ENCODE measurements at places on chromosomes 3 and 15.

DNA sequence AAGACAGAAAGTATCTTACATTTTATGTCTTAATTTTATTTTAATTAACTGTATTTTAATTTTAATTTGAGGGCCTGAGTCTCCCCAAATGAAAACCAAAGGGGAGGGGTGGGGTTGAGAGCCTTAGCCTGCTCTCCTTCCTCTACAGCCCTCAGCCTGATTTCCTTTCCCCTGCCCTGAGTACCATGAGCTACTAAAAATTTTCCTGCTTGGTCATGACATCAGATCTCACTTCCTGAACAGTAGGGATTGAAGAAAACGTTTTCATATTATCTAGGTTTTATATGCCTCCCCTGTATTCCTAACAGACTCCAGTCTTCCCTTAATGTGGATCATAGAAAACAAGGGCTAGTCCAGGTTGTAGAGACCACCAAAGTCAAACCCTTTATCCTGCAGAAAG lies 133.9 kb downstream of the MYLK start:
- DNase-seq: no peak

- no peak for DNase-seq
These were observed 45.8 kb downstream of the SPSB4 start for GRCh38 chr3:141096981-141097380.

DNA sequence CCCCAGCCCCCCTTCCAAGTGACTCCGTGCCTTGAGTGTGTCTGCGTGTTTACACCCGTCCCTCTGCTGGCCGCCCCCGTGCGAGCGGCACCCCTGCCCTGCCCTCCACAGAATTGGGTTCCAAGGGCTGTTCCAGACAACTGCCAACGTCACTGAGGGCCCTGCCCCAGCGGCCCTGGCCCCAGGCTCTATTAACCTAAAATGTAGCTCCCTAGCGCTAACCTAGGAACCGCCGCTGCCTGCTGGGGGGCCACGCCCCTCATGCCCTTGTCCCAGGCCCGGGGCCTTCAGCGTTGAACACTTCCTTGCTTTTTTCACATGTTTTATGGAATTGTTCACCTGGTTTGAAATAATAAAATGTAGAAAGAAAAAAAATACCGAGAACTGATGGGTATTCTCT lies 10.0 kb upstream of the SEMA3B start:
- no peak for DNase-seq

- no peak for DNase-seq
These were observed 92.8 kb upstream of the BCL6 start for GRCh38 chr3:187838016-187838540.

- no peak for DNase-seq
These were observed 49.8 kb downstream of the PLD1 start for GRCh38 chr3:171760477-171760876.

- peak; percentile 46 for DNase-seq
These were observed 62.9 kb downstream of the ATG7 start for GRCh38 chr3:11335056-11335608.

GRCh38 chr3:123919353-123919752 lies 35.2 kb upstream of the MYLK start:
- no peak for DNase-seq

DNA sequence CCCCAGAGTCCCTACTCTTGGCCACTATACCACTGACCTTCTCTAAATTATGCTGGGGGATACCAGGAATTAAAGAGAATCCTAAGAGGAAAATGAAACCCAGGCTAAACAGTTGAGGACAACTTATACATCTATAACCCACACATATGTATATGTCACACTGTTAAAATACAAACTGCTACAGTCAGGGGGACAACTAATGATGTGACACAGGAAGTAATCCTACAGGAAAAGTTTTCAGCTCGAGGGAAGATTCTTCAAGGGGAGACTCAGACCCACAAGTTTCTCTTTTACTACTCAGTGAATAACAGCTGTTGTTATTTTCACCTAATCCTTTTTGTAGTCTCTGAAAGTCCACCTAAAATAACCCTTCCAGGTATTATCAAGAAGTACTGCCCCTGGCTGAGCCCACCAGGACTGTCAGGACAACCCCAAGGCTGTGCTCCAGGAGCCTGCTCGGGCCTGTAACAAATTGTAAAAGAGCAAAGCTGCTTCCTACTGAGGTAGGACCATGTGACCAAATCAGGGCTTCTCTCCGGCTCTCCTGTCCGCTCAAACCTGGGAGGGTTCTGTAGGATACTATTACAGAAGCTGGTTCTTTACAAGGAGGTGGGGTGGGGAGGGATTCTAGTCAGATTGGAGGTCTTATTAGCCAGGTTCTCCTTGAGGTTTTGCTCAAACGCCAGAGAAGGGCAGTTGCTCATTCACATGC lies 91.6 kb downstream of the SRGAP3 start:
- no peak for DNase-seq

DNA sequence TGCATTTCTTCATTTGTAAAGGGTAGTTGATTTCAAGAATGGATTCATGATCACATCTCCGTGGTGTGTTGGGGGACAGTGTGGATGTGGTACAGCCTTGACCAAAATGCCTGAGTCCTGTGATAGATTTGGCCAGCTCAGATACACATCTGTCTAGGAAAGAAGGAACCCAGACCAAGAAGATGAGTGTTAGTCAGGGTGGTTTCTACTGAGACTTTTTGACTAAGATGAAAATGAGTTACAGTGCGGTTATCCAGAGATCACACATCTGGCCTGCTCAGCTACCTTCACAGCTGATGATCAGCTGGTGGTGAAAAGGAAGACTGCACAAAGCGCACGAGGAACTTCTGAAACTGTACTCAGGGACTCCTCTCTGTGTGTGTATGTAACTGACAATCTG lies 68.0 kb downstream of the FNDC3B start:
- DNase-seq: no peak

DNA sequence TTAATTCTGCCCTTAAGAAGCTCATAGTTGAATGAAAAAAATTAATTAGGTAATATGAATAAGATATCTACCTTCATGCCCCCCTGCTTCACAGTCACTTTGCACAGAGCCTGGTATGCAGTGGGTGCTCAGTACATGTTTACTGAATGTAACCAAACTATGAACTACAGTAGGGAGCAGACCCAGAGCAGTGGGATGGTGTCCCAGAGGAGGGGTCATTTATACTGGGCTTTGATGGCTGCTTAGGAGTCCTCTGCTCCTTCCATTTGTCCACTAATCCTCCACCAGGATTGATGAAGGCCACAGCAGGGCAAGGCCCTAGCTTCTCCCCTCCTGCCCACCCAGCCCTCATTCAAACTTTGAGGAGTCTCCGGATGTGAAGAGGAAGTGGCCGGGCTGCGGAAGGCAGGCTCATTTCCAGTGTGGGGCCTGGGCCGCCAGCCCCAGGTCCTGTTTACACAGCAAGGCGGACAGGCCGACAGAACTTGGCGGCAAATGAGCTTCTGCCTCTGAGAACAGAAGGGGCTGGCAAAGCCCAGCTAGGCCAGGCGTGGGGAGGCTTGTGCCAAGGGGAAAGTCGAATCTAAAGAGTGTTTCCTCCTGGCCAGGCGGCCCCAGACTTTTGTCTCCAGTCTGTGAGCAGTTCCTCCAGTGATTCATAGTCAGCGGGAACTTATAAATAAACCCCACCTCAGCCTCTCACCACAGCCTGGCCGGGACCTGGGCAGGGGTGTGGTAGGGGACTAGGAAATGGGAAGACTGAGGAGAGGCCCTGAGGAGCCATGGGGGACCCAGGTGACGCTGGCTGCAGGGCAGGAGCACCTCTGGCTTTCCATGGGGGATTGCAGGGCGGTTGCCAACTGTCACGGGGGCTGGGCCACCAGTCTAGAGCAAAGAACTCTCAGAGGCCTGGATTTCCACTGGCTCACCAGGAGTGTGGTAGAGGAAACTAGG lies 51.6 kb upstream of the LCTL start:
- peak; percentile 67 for DNase-seq

DNA sequence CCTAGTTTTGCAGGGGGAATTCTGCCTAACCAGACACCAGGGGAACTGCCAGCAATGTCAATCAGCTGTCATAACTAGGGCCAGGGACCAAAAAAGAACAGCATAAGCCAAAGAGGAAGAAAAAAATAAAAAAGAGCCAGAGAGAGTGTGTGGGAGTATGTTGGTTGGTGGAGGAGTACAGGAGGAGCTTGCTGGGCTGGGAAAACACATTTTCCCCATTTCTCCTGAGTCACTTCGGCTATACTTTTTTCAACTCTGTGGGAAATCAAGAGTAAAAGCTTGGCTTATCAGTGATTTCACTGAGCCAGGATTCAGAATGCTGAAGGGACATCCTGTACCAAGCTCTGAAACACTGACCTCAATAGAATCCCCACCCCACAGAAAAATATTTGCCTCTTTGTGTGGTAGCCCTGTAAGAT lies 144.7 kb upstream of the DPH6 start:
- DNase-seq: no peak

GRCh38 chr15:42009474-42009873 lies 11.4 kb downstream of the PLA2G4E start:
- DNase-seq: no peak

DNA sequence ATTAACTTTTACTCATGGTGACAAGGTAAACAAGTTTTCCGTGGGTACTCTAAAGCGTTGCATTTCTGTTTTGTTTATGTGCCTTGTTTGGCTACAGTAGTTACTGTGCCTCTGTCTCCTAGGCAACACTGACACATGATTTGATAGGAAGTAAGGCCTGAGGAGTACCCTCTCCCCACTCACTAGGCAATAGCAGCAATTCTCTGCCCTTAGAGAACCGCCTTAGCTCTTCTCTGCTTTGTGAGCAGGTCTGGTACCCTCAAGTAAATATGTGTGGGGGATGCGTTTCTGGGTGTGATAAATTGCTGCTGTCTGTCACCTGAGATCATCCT lies at the start of gene IL5RA:
Gene IL5RA, minus strand, starts transcription at position 76 of the 332 bp plus-strand sequence. CDS start 5,390 bp downstream, outside the sequence.
- DNase-seq: no peak

DNA sequence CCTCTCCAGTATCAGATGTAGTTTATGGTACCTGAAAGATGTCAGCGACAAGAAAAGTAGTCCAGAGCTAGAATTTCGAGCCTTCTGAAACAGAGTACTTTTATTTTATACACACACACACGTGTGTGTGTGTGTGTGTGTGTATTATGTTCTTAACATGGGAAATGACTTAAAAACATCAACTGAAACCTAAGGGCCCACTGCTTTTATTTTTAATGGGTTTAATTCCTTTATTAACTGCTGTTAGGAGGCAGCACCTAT lies 1.9 kb downstream of the TCF12 start:
- DNase-seq: no peak

DNA sequence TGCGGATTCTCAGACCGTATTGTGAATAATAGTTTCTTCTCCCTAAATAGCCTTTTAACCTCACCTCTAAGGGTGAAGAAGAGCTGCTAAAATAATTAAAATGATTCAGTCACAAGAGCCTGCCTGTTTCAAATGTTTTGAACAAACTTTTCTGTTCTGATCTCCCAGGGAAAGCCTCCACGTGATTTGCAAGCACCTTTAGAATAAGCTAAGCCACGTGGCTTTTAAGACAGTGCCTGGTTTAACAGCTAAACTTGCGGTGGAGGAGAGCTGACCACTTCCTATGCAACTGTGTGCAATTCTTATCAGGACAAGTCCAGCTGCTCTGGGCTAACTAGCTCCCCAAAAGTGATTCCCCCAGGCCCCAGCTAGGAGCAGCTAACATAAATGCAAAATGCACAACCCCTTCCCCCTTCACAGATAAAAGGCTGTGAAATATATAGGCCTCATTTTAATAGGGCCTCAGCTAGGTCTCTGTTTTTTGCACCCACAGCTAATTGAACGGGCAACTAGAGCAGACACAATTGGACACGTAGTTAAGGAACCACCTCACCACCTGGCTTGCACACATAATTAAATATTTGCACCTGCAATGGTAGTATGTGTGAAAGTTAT lies 401.2 kb upstream of the NR2F2 start:
- DNase-seq: peak; percentile 43

DNA sequence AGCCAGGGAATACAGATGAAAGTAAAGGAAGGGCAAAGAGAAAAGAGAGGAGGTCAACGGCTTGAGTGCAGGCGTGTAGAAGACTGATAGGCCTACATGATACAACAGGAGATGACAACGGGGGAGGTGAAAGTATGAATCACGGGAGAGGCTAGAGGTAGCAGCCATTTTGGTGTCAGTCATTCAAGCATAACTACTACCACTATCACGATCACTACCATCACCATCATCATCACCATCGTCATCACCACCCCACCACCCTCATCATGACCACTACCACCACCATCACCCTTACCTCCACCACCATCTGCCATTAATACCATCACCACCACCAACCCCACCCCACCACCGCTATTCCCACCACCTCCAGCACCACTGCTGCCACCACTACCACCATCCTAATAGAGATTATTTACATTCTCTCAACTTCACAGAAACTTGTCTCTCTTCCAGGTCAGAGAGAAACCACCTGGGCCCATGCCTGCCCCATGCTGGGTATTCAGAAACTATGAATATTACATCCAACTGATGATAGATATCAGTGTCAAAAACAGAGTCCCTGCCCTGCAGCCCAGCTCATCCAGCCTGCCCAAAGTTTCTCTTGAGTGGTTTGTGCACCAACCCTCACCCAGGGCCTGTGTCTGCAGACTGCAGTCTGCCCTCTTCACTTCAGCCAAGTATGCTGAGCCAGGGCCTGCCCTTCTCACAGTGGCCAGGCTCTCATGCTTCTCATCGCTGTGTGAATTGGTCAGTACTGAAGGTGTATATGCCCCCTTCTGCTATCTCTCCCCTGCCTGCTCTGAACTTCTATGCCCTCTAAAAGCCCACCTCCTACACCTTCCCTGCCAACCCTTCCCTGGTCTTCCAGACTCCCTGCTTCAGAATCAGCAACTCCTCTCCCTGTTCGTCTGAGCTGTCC lies 215.6 kb upstream of the TLE3 start:
- no peak for DNase-seq

- DNase-seq: no peak
These were observed 509.9 kb downstream of the OCA2 start for GRCh38 chr15:27589260-27589659.

GRCh38 chr15:52379395-52380106 lies 83.9 kb upstream of the MYO5C start:
- DNase-seq: no peak

GRCh38 chr3:109018828-109019227 lies 65.1 kb upstream of the GUCA1C start:
- DNase-seq: no peak

GRCh38 chr3:53764026-53764775 lies 82.0 kb downstream of the CHDH start:
- no peak for DNase-seq

DNA sequence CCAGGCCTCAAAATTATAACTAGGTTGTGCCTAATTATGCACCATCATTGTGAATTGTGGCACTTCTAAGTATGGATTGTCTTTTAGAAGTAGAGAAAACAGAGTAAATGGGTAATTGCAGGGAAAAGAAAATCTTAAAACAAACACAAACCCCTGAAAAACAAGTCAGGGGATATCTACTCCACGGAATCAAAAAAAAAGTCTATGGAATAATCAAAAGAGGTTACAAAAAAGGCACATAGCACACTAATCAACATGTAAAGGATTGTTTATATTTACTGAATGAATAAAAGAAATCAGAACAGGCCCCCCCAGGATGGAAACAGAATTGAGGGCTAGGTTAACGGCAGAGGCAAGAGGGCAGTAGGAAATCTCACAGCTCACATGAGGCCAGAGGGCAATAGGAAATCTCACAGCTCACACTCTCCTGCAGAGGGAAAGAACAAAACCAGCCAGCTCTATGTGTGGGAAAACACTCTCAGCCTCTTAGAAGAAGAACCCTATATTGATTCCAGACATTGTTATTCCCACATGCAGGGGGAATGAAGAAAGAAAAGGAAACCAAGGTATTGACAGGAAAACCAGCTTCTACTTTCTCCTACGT lies 72.7 kb upstream of the FNDC3B start:
- DNase-seq: no peak

GRCh38 chr3:184781801-184782200 lies 30.2 kb upstream of the VPS8 start:
- no peak for DNase-seq

Measured in KG1 (cell line).